ENCODE measurements at places on chromosomes 7 and 10.

DNA sequence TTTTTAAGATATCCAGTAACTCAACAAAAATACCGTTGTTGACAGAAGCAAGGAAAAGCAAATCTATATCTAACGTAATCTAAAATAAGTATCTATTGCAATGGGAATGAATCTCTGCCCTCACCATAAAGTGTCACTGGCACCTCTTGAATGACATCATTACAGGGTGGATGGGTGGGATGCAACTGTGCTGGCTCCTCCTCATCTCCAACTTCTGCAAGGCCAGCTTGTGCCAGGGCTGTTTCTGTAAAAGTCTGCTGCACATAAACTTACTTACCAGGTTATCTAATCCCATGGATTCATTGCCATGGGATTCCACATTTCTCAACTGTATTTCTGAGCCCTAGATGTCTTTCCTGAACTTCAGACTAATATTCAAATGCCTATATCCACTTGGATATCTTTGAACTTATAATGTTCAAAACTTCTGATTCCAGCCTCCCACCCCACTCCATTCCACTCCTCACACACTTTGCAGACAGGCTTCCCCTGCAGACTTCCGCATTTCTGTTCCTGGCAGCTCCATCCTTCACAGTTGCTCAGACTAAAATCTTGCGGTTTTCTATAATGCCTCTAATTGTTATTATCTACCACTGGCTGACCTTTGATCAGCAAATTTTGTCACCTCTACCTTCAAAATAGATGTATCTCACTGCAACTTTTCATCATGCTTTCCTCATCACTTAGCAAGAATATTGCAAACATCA is 10.7 kb downstream of the FGL2 start:
- DNase-seq: no peak

GRCh38 chr7:56219017-56219416 is 102.8 kb upstream of the NUPR2 start:
- DNase-seq: no peak

- no peak for DNase-seq
Measured at GRCh38 chr7:27153526-27153925, 1.1 kb upstream of the HOXA3 start.

- no peak for DNase-seq
Measured at GRCh38 chr7:8507566-8507965, 74.2 kb downstream of the NXPH1 start.

DNA sequence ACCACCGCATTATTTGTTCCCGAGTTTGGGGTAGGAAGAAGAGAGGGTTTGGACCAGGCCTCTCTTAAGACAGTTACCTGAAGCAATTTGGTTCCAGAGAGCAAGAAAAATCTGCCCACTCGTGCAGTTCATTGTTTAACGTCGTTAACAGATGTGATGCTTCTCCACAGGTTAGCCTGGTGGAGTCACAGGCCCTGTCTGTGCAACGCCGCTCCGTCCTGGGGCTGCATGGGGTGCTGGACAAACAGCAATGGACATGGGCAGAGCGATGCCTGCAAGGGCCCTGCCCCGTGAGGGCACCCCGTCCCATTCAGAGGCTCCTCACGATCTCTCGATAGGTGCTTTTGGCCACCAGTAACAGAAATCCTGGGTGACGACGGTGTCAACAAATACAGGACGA is 9.7 kb downstream of the FOXL3 start:
- no peak for DNase-seq

GRCh38 chr7:69078997-69079769 is 519.1 kb upstream of the AUTS2 start:
- DNase-seq: no peak

DNA sequence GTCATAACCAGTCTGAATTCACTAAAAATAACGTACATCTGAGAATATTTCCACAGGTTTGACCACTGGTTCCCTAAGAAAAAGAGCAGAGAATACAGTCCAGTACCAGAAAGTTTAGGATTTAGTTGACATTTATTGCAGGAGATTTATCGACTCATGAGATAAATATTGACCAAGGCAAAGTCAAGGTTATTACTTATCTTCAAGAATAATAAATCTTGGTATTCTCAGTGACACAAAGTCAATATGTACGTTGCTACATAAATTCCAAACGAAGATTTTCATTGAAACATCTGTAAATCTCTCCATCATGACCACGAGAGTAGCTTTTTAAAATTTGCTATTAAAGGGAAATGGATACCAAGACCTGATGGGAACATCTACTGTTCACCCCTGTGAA is 39.4 kb upstream of the GRB10 start:
- no peak for DNase-seq

DNA sequence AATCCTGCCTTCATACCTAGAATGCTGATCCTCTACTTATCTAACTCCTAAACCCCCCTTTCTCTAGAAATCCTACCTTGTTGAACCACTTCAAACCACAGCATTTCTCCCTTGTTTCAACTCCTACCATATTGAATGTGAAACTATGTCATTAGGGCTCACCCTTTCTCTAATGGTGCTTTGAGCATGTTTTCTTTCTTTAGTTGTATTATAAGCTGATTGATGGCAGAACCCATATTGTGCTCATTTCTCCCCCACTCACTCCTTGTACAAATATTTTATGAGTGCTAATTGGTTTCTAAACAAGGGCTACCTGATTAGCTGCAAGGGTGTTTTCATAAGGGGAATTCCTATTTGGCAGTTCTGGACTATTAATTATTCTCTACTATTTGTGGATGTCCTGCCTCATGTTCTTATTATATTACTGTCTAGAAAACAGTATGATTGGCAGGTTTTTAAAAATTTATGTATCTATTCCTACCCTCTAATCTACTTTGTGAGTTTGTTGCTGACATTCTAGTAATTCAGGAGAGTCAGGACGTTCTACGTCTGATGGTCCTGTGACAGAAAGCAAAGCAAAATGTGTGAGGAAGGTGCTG is 765.8 kb downstream of the KCNMA1 start:
- DNase-seq: no peak

GRCh38 chr7:150871601-150872000 is 19.3 kb downstream of the AOC1 start:
- no peak for DNase-seq

GRCh38 chr7:29937132-29937531 is 52.5 kb downstream of the SCRN1 start:
- no peak for DNase-seq

DNA sequence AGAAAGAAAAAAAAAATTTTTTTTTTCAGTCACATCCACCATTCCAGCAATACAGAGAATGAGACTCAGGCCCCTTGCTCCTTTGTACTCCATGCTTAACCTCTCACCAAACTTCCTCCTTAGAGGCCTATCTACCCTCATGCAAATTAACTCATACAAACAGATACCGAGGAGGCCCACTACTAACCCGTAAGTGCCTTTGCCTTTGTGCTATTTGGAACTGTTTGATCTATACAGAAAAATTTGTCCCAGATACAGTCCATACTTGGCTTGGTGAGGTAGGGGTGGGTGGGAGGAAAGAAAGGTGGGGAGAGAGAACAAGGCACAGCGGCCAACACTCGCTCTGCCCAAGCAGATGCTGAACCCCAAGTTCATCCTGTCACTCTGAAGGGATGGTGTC is 87.8 kb upstream of the DUSP5 start:
- DNase-seq: no peak

GRCh38 chr7:71615017-71615416 is 483.1 kb downstream of the GALNT17 start:
- no peak for DNase-seq

GRCh38 chr10:12681252-12681651 is 320.3 kb downstream of the CCDC3 start:
- no peak for DNase-seq
